ENCODE measurements at places on chromosomes 16 and 17.

DNA sequence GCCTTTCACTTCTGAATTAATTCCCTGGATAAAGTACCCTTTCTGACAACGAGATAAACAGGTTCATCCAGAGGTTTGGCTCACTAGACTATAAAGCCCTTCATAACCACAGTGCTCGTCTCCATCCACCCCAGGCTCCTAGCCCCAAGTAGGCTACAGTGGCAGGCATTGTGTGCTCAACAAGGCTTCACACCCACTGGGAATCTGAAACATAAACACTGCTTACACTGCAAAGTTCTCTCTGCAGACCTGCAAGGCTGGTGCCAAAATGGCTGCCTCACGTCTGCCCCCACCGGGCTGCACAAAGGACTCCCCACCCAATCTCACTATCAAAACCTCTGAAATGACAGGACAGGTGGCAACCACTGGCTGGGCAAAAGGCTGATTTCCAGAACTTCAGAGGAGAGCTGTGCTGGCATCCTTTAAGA is 5.1 kb upstream of the HLF start:
- no peak for DNase-seq

DNA sequence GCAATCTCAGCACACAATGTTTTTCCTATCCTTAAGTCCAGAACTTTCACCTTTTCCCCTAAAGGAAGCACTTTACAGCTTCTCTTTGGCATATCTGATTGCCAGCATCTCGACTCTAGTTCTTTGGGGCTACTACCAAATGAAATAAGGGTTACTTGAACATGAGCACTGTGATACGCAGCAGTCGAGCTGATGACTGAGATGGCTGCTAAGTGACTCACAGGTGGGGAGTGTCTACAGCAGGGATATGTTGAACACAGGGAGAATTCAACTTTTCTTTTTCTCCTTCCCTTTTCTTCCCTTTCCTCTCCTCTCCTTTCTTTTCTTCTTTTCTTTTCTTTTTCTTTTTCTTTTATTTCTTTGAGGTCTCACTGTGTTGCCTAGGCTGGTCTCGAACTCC is 334.8 kb downstream of the MAF start:
- no peak for DNase-seq

- no peak for DNase-seq
Measured at GRCh38 chr17:33892717-33893591, 362.1 kb upstream of the CCL2 start.

GRCh38 chr16:21952040-21952792 is 945 bp upstream of the UQCRC2 start:
- DNase-seq, result peak; percentile 74

DNA sequence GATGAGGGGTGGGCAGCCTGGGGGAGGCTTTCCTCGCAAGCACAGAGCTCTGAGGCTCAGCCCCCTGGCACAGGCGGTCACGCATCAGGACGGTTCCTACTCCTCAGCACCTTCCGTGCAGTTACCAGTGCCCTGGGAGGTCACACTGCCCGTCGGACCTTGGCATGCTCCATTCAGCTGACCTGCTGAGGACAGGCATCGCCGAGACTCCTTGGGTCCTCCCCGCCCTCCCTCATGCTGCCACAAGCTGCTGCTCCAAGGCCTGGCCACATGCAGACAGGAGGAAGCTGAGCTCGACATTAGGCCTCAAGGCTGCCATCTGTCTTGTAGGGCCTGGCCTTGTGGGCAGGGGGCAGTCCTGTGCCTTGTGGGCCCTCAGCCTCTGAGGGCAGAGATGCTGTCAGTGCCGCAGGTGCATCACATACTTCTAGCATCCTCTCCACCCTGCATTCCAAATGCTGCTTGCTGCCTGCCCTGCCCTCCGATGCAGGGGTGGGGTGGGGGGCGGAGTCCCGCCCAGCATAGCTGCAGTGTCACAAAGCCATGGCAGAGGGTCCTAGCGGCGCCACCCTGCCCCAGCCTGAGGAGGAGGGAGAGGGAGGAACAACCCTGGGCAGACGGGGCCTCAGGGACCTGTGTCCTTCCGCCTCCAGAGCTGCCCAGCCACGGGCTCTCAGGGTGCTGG is 9.3 kb downstream of the C16orf90 start:
- no peak for DNase-seq

DNA sequence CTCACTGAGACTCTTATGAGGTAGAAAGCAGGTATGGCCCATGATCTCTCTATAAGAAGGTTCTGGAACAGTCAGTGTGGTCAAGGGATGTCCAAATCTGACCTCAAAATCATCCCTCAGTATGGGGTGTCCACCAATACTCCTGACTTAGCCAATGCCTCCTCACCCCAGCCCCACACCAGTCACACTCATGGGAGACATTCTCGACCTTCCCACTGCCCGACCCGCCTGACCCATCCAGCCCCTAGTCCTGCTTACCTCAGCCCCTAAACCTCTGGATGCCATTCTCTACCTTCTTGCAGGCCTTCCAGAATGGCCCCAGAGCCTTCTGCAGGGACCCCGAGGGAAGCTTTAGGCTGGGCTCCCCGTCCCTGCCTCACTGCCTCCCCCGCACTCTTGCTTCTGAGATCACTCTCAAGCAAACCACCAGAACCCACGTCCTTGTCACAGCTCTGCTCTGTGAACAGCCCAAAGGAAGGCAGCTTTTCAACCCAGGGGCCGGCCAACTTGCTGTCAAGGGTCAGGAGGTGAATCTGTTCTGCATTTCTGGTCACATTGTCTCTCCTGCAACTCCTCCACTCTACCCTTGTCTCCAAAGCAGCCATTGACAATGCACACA is 44.9 kb upstream of the RBFOX3 start:
- DNase-seq, result no peak

DNA sequence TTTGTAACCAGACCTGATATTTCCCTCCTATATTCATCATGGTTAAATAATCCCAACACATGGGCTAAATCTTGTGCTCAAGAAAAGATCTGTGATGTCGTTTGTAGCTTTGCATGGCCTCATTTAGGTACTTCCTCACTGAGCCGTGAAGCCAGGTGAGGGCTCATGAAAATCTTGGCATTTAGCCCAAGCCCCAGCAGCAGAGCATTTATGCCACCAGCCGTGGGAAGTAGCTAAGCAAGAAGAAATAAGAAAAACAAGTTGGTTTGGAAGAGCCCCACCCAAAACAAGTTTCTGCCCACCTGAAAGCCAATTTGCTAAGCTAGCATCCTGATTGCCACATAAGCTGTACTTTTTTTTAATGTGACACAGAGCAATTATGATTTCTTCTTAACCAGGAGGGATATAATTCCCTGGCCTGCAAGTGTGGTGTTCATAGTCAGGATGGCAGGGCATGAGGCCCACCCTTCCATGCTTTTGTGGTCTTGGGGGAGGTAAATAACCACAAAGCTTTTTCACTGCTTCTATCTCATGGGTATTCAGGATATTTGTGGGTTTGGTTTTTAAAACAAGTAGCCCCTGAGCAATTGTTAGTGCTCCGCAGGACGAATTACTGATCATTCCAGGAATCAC is 10.5 kb downstream of the TMIGD1 start:
- no peak for DNase-seq

- no peak for DNase-seq
Measured at GRCh38 chr16:75267631-75268264, 16.3 kb upstream of the BCAR1 start.

DNA sequence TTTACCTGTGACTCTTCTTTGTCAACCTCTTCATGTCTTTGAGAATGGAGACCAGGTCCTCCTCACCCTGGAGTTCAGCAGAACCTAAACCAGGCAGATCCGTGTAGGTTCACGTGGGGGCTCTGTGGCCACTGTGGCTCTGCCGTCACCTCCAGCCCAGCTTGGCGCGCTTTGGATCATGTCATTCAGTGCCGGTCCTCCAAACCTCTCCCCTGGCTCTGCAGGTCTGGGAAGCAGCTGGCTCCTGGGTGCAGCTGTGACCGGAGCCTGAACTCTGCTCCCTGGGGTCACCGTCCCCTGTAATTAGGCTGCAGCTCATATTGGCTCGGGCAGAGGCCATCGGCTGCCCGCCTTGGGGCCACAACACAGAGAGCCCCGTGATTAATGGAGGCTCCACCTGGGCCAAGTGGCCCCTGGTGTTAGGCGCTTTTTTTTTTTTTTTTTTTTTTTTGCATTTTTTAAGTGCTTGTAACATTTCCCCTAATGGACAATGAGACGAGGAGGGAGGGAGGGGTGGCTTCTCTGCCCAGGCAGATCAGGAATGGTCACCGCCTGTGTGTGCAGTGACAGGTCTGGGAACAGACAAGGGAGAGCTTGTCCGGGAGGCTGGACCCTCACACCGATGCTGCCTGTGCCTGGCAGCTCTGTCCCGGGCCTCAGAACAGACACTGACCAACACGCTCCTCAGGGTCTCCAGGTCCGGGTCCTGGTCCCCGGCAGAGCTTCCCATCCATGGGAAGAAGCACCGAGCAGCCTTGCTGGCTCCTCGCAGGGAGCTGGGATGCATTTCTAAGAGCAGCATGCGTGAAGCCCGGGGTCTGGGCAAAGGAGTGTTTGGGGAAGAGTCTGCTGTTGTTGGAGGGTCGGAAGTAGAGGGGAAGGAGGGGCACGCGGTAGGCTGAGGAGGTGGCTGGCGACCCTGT is 247.9 kb downstream of the SEC14L1 start:
- no peak for DNase-seq

- no peak for DNase-seq
Measured at GRCh38 chr17:2899906-2900305, 103.7 kb downstream of the RAP1GAP2 start.

DNA sequence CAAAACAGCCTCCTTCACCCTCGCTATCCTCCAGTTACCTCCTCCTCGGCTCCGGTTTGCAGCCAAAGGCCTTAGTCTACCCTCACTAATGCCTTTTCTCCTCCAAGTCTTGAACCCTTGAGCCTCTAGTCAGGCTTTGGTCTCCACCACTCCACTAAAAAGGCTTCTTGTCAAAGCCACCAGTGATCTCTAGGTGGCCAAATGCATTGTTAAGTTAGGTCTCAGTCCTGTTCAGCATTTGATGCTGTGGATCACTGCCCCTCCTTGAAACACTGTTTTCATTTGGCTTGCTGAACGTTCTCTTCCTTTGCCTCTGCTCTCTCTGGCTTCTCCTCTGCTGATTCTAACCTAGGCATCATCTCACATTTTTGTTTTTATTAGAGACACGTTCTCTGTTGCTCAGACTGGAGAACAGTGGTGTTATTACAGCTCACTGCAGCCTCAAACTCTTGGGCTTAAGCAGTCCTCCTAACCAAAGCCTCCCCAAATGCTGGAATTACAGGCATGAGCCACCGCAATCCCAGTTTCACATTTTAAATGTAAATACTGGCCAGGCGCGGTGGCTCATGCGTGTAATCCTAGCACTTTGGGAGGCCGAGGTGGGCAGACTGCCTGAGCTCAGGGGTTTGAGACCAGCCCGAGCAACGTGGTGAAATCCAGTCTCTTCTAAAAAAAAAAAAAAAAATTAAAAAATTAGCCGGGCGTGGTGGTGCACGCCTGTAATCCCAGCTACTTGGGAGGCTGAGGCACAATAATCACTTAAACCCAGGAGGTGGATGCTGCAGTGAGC is 1.1 kb downstream of the SGF29 start:
- no peak for DNase-seq

DNA sequence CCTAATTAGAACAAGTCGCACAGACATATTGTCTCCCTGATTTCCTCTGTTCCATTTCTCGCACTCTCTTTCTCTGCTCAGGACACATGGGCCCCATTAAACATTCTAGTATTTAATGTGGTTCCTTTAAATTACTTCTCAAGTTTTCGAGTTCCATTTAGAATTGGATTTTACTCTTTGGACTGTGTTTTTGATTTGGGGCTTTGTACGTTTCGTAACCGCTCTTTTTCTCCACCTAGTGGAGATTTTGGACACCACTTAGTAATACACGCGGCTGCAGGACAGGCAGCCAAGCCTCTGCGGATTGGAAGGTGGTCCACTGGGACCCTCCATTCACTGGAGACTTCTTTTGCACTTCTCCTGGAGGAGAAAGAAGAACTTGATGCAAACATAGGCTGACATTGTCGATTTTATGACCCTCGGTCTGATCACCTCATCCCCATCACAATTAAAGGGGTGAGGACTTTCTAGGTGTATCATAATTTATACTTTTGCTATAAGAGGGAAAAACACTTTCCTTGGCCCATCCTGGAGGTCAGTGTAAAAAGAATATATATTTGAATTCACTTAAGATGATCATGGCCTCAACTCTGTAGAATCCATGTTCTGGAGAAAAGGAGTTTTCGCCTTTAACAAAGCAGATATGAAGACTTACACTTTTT is 85.7 kb downstream of the NOG start:
- DNase-seq, result no peak

DNA sequence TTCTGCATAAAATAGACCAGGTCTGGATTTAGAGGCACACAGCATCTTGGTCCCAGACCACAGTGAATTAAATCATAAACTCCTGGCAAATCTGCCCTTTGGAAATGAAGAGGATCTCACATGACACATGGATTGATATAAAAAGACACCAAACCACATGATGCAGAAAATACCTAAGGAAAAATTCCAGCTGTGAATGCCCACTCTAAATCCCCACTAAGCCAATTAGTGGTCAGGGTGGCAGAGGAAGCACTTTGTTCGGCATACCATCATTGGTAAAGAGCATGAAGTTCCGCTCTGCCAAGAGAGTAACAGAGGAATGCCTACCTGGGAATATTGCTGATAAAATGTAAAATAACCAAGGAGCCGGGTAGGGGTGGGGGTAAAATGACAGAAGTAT is 32.4 kb upstream of the NOL11 start:
- no peak for DNase-seq

DNA sequence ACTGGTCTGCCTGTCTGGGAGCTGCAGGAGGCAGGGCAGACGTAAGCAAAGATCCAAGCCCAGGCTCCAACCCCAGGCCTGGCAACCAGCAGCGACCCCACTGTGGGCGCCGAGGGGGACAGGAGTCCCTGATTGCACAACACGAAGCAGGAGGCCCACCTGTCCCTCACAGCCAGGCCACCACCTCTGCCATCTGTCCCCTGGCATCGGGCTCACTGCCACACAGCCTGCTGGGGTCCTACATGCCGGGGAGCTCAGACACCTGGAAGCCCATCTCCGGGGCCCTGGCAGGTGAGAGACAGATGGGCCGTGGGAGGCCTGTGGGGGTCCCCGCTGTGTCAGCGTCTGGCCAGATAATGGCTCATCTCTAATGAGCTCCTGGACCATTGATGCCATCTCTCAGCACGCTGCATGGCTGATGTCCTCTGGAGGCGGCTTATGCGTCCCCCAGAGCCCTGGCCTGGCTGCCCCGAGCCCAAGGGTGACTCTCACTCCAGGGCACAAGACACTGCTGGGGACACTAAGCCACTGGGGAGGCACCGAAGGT is 11.3 kb upstream of the RASD1 start:
- DNase-seq, result no peak

- DNase-seq, result no peak
Measured at GRCh38 chr17:28926366-28926765, 23.5 kb upstream of the DHRS13 start.

- DNase-seq, result no peak
Measured at GRCh38 chr17:72710202-72710601, 382.3 kb downstream of the SLC39A11 start.

- no peak for DNase-seq
Measured at GRCh38 chr17:34703533-34703932, 124.2 kb downstream of the TMEM132E start.

GRCh38 chr16:85133290-85133599 is 21.0 kb upstream of the CIBAR2 start:
- DNase-seq, result no peak

GRCh38 chr17:81510785-81511553 is 1.6 kb downstream of the ACTG1 start:
- DNase-seq, result no peak
